Frontal cortex (tissue), 4 donors: ENCODE measurements at places on chromosomes 11 and 22.

DNA sequence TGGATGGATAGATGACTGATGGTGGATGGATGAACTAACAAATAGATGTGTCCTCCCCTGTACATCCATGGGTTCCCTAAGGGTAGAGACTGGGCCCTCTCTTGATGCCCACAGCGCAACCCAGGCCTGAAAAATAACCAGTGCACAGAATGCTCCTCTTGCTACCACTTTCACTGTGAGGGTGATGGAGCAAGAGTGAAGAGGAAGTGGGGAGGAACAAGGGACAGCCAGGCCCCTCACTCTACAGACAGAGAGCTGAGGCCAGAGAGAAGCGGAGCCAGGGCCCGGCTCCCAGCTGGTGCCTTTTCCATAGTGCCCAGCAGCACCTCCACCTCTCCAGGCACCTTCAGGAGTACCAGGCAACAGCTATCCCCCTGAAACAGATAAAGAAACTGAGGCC lies 67.7 kb downstream of the THAP12 start:
- DNase-seq, result no peak

DNA sequence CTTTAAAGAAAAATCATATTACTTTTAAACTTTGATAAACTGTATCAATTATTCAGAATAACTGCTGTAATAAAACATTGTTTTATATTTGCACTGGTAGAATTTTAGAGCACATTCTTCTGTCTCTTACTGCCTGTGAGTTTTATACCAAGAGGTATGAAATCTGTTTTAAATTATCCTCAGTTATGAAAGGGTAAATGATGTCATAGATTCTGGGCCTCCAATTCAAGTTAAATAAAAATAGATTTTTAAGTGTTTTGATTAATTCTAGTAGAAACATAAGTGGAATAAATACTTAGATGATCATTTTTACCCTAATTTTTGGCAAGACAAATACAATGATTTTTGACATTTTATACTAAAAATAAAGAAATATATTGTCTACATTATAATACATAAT lies 93.0 kb downstream of the GUCY1A2 start:
- no peak for DNase-seq

DNA sequence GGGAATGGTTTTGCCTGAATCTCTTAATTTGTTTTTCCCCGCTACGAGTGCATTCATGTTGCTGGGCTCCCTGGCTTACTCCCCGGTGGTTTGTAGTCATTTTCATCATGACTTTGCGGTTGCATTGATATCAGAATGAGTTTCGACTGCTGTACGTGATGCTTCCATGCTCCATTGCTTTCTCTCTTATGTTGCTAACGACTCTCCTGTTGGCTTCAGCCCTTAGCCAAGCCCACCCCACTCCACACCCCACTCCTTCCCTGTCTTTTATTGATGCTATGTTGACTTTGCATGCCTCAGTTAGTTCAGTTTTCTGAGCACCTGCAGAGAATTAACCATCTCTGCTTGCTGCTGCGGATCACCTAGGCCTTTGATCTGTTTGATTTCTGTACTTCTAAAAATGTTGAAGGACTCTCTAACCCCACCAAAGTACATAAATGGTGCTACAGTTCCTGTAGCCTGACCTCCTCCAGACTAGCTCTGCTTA lies 65.3 kb downstream of the ARFGAP2 start:
- no peak for DNase-seq

GRCh38 chr22:37508431-37508992 lies 10.7 kb downstream of the CARD10 start:
- no peak for DNase-seq

- no peak for DNase-seq
These were observed 74.3 kb downstream of the SNX19 start for GRCh38 chr11:130842001-130842400.

DNA sequence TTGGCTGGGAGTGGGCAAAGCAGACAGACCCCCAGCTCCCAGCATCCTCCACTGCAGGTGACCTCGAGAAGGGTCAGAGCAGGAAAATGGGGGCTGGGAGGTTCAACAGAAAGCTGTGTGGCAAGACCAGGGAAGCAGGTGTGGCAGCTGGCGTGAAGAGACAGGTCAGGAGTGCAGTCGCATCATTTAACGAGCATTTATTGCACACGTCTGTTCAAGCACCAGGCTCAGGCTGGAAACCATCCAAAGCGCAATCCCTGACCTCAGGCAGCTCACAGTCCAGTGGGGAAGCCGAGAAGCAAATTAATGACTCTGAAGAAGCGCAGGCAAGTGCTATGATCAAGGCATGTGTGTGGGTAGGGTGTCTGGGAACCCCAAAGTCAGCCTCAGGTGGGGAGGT lies 7.4 kb downstream of the SLC25A45 start:
- no peak for DNase-seq

DNA sequence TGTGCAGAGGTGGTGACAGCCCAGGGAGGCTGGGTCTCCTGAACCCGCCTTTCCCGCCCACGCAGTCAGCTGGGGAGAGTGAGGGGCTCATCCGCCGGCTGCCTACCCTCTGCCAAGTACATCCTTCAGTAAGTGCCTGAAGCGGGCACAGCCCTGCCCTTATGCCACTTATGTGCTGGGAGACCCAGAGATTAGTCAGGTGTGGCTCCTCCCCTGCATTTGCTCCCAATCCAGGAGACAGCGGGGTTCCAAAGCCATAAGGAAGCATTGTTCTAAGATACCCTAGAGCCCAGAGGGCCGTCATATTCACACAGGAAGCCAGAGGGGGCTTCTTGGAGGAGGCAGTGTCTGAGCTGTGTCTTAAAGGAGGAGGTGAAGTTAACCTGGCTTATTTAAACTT lies 5.8 kb upstream of the PPP6R3 start:
- no peak for DNase-seq

DNA sequence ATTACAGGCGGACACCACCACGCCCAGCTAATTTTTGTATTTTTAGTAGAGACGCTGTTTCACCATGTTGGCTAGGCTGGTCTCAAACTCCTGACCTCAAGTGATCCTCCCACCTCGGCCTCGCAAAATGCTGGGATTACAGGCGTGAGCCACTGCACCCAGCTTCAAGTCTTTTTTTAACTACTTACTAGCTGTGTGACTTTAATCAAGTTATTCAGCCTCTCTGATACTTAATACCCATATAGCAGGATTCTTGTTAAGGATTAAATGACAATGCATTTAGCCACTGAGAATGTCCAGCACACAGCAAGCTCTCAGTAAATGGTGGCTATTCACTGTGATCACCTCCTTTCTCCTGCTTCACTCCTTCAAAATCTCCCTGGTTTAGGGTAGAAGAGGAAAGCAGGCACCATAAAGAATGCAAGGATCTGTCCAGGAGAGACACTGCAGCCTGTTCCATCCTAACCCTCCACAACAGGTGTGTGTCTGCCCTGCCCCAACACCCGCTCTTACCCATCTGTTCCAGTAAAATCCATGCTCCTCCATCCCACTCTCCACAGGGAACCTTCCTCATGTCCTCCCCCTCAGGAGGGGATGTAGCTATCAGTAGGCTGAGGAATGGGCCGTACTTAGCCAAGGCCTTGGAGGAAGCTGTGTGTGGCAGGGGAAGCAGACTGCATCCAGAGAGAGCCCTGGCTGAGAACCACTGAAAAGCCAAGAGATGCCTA lies 69.3 kb downstream of the MICAL3 start:
- DNase-seq, result no peak

DNA sequence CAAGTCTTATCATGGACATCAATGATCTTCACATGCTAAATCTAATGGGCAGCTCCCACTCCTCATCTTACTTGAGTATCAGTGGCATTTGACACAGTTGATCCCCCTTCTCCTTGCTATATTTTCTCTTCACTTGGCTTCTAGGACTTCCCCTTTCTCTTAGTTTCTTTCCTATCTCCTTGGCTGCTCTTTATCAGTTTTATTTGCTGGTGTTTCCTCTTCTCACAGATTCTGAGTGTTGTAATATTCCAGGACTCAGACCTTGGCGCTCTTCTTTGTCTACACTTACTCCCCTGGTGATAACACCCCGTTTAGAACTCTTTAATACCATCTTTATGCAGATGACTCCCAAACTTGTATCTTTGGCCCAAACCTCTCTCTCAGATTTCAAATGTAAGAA lies 33.9 kb upstream of the RASSF10 start:
- DNase-seq, result no peak

DNA sequence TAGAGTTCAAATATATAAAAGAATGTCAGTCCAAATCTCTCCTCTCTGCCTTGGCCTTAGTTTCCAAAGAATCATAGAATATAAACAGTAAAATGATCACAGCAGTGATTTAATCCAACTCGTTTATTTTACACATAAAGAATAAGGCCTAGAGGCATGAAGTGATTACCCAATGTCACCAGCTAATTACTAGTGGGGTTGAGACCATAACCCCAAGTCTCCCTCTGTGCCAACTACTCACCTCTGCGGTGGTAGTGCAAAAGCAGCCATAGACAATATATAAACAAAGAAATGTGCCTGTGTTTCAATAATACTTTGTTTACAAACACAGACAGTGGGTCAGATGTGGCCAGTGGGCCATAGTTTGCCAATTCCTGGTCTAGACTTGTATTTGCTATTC lies 96.6 kb upstream of the FAT3 start:
- DNase-seq, result no peak

DNA sequence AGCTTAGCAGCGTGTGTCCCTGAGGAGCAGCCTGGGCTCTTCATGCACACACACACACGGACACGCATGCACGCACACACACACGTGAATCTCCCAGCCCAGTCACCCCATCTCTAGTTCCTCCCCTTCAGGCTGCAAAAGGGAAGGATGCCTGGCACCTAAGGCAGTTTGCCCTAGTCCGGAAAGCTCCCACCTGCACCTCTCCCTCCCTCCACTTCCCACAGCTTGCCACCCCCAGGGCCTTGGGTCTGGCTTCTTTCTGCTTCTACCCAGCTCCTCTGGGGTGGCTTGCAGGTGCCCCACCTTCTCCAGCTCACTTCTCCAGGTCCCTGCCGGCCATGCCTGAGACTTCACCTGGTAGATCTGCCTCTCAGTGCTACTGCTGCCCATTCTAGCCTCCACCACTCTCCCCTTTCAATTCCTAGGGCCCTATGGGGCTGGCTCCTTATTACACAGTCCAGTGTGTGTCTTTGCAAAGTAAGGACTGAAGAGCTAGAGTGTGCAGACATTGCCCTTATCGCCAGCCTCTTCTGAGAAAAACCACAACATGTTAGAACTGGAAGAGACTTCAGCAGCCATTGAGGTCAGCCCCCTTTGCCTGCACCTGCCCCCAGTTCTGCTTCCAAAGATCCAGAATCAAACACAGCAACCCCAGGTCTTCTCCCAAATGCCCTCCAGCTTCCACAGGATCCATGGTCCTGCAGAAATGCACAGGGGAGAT lies 33.5 kb upstream of the CHST1 start:
- DNase-seq, result no peak

DNA sequence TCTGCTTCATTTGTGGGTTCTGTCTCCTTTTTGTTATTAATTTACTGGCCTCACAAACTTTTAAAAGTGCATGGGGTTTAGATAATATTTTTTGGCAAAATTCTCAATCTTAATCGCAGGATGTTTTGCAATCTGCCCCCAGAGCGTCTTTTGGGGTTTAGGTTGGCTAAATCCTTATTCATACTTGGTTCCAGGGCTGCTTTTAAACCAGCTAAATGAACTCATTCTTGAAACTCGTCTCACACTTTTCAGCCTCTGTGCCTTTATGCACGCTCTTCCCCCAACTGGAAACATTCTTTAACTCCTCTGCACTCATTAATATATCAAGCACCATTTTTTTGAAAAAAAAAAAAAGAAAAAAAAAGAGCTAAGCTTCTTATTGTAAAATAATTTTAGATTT lies 131.7 kb downstream of the KIF18A start:
- no peak for DNase-seq

DNA sequence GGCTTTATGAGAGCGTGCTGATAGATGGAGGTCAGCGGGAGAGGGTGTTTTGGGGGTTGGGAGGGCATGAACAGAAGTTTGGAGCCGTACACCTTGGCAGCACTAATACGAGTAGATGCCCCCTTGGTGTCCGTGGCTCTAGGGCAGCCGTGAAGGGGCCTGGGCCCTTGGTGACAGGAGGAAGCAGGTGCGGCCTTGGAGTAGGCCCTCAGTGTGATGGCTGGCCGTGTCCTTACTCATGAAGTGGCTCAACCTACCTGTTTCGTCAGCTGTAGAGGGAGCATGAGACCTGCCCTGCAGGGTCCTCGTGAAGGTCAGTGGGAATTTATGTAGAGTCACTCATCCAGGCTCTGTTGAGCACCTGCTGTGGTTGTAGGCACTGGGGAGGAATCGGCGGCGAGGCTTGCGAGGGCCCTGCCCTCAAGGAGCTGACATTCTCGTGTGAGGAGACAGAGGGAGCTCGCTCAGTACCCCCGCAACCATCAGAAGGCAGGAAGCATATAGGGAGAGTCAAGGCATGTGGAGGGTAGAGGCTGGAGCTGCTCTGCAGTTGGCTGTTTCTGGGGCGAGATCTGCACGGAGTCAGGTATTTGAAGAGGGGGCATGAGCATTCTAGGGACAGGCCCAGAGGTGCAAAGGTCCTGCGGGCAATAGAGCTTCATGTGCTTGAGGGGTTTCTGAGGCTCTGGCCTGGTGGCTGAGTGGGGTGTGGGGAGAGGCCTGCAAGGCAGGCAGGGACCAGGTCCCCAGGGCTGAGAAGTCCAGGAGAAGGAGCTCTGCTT lies 39.6 kb downstream of the TBC1D22A start:
- no peak for DNase-seq

- peak; percentile 76 for DNase-seq
These were observed 4.2 kb upstream of the STIP1 start for GRCh38 chr11:64181506-64182411.

DNA sequence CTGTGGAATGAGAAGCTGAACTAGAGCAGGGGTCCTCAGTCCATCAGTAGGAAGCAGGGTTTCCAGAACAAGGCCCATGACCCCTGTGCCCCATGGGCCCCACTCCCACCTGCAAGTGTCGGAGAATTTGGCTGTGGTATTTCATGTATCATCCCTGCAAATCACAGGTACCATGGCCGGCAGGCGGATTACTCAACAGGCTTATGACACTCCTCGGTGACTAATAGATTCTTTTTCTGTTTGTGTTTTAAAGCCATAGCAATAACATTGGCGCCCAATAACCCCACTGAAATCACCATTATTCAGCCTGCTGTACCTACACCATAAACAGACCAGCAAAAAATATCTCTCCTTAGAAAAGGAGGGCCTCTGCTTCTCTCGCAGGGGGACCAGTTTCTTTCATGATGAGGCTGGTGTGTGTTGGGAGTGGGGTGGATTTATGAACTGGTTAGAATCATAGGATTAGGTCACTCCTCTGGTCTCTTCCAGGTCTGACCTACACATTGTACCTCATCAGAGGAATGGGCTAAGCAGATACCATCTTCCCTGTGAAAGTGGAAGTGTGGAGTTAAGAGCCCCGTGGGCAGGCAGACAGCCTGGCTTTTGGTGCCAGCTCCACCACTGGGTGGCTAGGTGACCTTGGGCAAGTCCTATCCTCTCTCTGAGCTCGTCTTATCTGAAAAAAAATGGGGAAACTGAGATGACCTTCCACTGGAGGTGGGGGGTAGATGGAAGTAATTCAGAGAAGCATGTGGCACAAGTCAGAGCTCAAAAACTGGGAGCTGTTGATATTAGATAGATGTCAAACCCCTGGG lies 60.2 kb upstream of the WNT11 start:
- no peak for DNase-seq

DNA sequence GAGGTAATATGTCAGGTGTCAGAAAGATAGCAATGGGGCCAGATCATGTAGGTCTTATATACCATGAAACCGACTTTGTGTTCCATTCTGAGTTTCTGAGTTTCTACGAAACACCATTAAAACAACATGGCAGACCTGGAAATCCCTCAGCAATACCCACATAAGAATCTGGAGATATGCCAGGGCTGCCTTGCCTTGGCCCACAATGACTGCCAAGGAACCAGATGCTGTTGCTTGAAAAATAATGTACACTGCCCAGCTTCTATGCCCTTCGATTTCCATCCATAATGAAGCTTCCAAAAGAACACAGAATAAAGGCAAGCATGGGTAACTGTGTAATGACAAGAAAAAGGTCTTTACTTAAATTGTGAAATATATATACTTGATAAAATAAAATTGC lies 277.4 kb downstream of the SOX6 start:
- DNase-seq, result no peak
